ENCODE measurements at places on chromosomes 3 and 15.

DNA sequence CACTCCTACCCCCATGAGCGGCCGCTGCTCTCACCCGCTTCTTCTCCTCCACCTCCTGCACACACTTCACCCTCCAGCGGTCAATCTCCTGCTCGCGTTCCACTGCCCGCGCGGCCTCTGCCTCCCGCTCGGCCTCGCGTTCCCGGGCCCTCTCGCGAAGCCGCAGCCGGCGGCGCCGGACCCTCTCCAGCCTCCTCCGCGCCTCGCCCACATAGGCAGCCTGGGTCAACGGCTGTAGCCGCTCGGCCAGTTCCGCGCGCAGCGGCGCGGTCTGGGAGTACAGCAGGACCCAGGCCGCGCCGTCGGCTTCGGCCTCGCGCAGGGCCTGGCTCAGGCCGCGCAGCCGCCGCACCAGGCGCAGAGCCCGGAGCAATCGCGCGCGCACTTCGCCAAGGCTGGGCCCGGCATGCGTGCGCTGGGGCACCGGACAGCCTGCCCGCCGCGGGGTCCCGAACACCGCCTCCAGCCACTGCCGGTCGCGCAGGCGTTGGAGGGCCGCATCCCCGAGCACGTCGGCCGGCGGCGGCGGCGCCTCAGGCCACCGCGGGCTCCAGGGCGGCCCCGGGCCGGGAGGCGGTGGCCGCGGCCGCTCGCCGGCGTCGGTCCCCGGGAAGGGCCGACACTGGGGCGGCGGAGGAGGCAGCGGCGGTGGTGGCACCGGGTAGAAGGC, 595 bp downstream of the PDCD7 start:
- no peak for DNase-seq

DNA sequence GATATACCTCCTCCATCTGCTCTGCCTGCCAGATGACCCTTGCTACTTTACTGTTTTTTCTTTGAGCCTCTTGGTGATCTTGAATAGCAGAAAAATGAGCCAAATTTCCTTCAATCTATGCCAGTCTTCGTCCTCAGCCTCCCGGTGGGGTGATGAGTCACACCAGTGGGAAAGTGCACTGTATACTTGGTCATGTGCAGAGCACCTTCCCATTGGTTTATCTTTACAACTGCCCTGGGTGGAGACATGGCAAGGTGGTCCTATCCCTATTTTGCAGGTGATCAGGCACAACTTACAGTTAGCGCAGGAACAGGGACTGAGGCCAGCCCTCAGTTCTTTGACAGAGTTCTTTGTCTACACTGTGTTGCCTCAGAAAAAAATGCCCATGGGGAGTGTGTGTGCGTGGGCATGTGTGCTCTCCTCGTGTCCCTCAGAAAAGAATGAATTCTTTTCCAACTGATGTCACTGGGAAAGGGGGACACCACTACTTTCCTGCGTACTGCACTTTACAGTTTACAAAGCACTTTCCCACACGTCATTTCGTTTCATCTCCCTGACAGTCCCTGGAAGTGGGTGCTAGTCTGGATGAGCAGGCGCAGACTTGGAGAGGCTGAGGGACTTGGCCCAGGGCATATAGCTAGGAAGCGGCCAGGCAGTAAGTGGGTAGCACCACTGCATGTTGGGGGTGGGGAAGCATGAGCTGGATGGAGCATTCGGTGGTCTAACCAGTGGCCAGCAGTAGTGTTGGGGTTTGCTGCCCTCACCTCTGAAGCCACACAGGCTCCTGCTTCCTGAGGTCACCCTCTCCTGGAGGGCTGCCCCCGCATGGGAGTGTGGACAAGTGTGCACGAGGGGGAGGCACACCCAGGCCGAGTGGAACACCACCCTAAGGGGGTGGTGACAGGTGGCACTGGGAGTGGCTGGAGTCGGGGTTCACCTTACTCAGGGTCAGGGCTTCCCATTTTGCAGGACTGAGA, 24.1 kb downstream of the SMAD3 start:
- DNase-seq = no peak

DNA sequence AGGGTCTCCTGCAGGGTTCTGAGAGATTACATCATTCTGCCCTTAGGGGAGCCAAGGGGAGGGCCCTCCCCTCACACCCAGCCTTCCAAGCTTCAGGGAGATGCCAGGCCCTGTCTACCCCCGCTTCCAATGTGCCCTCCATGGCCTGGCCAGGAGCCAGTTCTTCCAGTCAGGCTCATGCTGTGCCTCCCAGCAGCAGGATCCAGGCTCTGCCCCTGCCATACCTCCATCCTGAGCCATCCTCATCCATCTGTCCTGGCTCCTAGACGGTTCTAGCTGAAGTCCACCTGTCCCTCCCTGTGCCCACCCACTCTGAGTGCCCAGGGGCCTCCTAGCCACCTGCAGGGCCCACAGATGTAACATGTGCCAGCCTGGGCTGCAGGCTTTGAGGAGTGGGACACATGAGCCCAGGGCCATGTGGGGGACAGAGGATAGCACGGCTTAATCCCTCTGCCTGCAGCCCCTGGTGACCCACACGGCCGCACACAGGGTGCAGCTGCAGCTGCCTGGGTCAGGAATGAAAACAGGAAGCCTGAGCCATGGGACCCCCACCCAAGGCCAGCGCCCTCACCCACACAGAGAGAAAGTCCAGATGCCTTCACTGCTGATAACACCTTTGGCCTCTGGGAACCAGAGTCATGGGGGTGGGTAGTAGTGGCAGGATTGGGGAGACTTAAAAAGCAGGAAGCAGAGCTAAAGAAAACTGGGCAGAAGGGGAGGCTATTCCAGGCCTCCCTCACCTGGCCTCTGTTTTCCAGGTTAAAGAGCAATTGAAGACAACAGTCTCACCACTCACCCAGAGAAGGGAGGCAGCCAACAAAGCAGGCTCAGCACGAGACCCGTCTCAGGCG, 11.8 kb downstream of the PLCD1 start:
- DNase-seq = no peak

- no peak for DNase-seq
Observed at GRCh38 chr3:141941093-141941492, 64.7 kb downstream of the ATP1B3 start.

DNA sequence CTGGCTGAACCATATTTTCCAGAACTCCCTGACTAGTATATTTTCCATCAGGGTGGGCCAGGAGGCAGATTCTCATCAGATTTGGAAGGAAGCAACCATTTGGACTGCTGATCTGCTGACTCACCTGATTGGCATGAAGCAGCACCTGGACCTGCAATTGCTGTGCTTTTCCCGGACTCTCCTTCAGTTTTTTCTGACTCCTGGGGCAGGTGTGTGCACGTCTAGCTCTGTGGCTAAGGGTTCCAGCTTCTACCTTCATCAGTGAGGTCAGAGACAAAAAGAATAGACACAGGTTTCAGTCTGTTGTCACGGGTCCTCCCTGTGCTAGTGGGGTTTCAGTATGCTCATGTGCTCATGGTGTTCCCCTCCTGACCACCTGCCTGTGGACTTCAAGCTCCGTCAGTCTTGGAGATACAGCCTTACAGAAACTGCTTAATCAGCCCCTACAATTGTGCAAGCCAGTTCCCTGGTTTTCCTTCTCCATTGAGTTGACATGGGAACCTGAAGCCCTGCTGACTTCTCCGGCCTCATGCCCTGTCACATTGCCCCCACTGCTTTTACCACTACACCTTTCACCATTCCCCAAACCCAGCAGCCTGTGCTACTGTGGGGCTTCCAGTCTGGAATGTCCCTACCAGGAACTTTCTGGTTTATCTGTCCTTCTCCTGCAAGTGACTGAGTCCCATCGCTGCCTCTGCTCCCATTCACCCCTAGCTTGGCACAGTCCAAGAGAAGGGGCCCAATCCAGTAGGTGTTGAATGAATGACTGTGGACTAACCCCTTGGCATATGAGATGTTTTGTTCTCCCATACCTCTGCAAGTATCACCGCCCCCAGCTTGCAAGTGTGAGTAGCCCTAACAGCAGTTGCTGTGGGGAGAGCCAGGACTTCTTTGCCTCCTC, 31.7 kb downstream of the HMCES start:
- DNase-seq = no peak

DNA sequence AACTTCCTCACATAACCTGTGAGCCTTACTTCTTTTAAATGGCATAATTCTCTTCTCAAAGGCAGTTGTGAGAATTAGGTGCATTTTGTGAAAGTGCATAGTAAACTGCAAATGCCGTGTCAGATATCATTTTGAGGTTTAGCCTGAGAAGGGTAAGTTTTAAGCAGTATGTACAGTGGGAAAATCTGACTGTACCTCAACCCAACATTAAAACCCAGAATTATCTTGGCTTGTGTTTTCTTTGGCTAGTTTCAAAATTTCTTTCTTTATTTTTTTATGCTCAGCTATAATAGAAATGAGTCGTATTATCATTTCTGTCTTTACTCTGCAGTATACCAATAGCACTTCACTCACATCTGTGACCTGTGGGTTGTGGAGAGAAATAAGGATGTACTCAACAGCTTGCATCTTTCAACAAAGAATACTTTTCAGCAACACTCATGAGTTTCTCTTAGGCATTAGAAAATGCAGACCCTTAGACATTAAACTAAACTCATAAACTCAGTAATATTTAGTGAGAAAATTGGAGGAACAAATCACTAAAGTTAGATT, 65.7 kb downstream of the RASA2 start:
- no peak for DNase-seq

GRCh38 chr3:55483196-55484095, 3.7 kb downstream of the WNT5A start:
- no peak for DNase-seq

- no peak for DNase-seq
Observed at GRCh38 chr3:100743535-100743934, 34.2 kb downstream of the TFG start.

- no peak for DNase-seq
Observed at GRCh38 chr15:45670091-45670490, 35.3 kb downstream of the SQOR start.

DNA sequence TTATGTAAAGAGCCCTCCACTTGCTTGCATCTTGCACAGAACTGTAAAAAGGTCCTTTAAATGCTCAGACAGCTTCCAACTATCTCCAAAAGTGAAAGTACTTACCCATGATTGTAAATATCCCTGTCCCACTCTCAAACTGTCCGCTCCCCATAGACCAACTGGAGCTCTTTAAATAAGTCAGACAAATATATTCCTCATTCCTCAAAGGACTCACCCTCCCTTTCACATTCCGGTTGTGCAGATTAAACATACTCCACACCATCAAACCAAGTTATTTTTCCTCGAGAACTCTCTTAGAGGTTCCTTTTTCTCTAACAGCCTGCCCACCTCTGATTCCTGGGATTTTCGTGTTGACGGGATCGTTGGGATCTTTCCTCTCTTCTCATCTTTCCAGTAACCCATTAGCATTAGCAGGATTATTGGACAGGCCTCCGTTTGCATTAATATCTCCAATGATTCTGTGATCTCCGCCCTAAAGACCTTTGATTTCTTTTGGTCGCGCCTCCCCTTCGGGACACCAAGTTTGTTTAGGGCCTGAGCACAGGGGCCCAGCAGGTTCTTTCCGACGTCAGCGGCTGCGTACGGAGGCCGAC, 763 bp downstream of the GOLGB1 start:
- DNase-seq = no peak

- DNase-seq = no peak
Observed at GRCh38 chr3:4665197-4665596, 172.0 kb downstream of the ITPR1 start.

DNA sequence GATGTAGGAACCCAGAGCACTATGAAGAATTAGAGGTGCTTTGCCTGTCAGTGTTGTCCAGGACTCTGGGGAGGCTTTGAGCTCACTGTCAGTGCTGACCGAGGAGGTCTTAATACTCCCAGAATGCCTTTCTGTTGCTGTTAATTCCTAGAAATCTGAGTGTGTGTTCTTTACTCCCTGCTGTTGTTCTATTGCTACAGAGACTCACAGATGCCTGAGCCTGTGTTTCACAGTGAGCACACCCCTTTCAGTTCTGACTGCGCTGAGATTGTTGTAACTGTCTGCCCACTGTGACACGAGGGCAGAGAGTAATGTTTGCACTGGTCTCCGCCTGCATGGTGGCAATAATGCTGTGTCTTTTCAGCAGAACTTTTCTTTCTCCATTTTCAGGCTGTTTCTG, 162.9 kb downstream of the RYR3 start:
- no peak for DNase-seq

DNA sequence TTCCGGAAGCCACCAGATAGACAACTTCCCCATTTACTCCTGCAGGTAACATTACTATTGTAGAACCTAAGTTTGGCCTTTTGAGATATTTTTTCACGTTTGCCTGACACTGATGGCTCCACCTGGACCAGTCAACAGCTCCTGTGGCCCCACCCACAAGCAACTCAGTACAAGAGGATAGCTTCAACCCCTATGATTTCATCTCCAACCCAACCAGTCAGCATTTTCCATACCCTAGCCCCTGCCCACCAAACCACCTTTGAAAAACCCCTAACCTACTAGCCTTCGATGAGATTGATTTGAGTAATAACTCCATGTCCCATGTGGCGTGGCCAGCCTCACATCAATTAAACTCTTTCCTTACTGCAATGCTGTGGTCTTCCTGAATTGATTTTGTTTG, 950 bp upstream of the EHHADH start:
- DNase-seq = no peak

DNA sequence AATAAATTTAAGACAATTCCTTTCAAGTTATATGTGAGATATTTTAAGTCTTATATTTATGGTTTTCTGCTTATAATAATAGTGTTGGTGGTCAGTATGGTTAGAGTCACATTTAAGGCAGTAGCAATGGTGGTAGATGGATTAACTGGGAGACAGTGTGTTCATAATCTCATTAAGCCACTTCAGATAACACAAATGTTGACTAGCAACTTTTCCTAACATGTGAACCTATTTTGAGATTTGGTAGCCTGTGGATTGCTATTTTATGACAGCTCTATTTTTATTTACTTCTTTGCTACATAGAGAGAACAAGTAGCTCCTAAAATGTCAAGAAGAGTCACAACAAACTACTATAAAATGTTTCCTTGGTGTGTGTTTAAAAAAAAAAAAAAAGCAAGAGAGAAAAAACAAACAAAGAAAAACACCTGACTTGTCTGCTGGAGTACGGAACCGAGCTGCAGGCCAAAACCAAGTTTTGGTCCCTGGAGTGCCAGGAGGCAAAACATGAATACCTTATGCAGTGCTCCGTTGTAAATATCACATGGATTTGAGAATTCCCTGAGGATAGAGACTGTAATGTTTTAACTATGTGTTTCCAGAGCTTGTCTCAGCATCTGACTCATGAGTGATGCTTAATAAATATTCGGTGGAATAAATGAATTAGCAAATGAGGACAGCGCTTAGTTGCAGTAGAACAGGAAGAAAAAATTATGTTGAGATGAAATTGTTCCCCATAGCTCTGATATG, 457.1 kb upstream of the ROBO2 start:
- no peak for DNase-seq

- DNase-seq = no peak
Observed at GRCh38 chr3:82824491-82824890, 1063.0 kb upstream of the GBE1 start.

GRCh38 chr15:61748529-61748928, 311.7 kb downstream of the VPS13C start:
- DNase-seq = no peak

Measured in DMS 273 treated with DMSO at 0.1 percent for 48 hours (cell line).